ENCODE measurements at places on chromosomes 11 and 22. TPM values are rescaled to one million over a fixed set of nuclear protein-coding genes. Genes with fewer than 3 reads are reported as not detected.

The NKAPD1 gene
- total RNA-seq, result 22.7 TPM

The DCPS gene
- 27.4 TPM for total RNA-seq

The RIC3 gene
- total RNA-seq, result 18.6 TPM

The GRAP2 gene
- 263 TPM for total RNA-seq

The LINC01488 gene
- not detected for total RNA-seq

The CDC42EP2 gene
- total RNA-seq, result 1.7 TPM

GRCh38 chr22:27391092-27391770 lies 410.3 kb downstream of the MN1 start:
- no peaks in the 10 kb centered on the region for H3K36me3 ChIP-seq
- H3K4me3 ChIP-seq, result no peak overlapping the region
- H3K27ac ChIP-seq, result no peak overlapping the region
- peaks cover 2% of the 10 kb centered on the region for H3K4me1 ChIP-seq

DNA sequence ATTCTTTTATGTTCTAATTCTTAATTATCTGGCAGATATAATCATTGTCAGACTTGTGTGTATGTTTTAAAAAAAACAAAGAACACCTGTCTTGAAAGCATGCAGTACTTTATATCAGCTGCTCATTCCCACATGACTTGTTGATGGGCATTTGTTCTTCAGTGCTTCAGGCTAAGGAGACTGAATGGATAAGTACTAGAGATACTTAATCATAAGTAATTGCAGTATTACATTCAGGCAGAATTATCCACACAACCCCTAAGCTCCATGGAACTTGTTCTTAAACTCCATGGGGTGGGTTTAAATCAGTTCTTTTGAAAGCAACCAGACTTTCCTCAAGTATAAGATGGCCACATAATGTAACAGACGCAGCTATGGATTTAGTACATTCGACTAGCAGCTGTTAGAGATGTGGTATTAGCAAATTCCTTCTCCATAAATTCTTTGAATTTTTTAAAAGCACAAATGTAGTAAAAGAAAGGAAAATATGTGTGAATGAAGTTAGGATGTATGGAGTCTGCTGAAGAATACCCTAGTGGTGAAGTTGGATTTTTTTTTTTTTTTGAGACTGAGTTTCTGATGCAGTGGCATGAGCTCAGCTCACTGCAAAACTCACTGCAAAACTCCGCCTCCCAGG lies 3.0 kb downstream of the JAM3 start:
- H3K27me3 ChIP-seq, result peaks cover 49% of the 10 kb centered on the region
- H3K36me3 ChIP-seq, result peaks cover 2% of the 10 kb centered on the region
- H3K27ac ChIP-seq, result no peak overlapping the region
- peaks cover 20% of the 10 kb centered on the region for H3K4me1 ChIP-seq

DNA sequence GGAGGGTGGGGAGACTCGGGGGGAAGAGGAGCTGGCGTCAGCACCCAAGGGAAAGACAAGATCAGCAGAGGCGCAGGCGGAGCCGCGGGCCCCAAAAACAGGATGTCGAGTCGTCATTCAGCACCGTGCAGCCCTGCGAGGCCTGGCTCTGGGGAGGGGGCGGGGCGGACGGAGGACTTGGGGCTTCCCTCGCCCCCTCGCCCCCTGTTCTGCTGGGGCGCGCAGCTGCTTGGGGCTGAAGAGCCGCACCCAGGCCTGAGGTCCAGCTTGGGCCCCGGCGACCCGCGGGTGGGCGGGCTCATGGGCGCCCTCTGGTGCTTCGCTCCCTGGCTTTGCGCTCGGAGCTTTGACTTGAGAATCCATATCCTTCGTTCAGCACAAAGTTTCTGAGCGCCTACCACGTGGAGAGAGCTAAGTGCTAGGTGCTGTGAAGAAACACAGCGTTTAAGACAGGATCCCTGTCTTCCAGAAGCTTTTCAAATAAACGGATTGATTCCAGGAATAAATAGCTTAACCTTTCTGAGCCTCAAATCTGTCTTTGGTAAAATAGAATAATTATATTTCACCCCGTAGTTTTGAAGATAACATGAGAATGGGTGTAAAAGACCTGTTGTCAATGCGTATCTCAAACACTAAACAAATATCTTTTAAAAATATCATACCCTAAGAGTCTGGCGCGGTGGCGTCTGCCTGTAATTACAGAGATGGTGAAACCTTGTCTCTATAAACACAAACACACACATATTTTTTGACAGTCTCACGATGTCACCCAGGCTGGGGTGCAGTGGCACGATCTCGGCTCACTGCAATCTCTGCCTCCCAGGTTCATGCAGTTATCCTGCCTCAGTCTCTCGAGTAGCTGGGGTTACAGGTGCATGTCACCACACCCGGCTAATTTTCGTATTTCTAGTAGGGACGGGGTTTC lies 929 bp upstream of the RHOG start:
- peak; percentile 90 for DNase-seq
- H3K36me3 ChIP-seq, result peaks cover 23% of the 10 kb centered on the region
- H3K4me3 ChIP-seq, result peak overlapping the region; percentile 90
- H3K4me1 ChIP-seq, result peaks cover 40% of the 10 kb centered on the region
- H3K27ac ChIP-seq, result peak overlapping the region; percentile 98
- no peaks in the 10 kb centered on the region for H3K27me3 ChIP-seq

GRCh38 chr22:20599117-20599516 lies 91.7 kb downstream of the MED15 start:
- H3K27me3 ChIP-seq, result peaks cover 6% of the 10 kb centered on the region
- DNase-seq, result no peak
- no peaks in the 10 kb centered on the region for H3K4me1 ChIP-seq
- H3K36me3 ChIP-seq, result no peaks in the 10 kb centered on the region

DNA sequence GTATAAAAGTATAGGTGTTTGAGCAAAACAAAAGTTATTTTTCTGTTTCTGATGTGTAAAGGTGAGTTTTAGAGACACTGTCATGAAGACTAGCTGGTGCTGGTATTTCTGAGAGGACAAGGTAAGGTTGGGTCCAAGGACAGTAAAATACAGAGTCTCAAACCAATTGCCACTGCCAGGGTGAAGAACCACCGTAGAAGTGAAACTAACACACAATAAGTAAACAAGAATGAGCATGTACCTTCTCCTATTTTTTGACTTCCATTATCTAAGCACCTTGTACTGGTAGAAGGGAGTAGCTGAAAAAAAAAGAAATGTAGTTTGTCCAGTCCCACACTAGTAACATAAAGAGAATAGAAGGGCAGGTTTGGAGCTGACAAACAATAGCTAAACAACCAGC lies 117.3 kb downstream of the TTC28 start:
- no peak overlapping the region for H3K27ac ChIP-seq
- H3K27me3 ChIP-seq, result peaks cover 20% of the 10 kb centered on the region
- no peak for DNase-seq
- no peaks in the 10 kb centered on the region for H3K4me1 ChIP-seq
- no peak overlapping the region for H3K4me3 ChIP-seq

GRCh38 chr11:112357488-112357887 lies 96.8 kb upstream of the PLET1 start:
- no peak overlapping the region for H3K4me3 ChIP-seq
- no peak overlapping the region for H3K27ac ChIP-seq
- no peak for DNase-seq
- H3K4me1 ChIP-seq, result no peaks in the 10 kb centered on the region
- H3K27me3 ChIP-seq, result no peaks in the 10 kb centered on the region
- H3K36me3 ChIP-seq, result no peaks in the 10 kb centered on the region

- no peaks in the 10 kb centered on the region for H3K36me3 ChIP-seq
- no peaks in the 10 kb centered on the region for H3K27me3 ChIP-seq
- DNase-seq, result no peak
- H3K4me3 ChIP-seq, result no peak overlapping the region
- no peak overlapping the region for H3K27ac ChIP-seq
Measured at GRCh38 chr11:131511794-131512193, 141.4 kb downstream of the NTM start.

- peaks cover 58% of the 10 kb centered on the region for H3K4me1 ChIP-seq
- peak overlapping the region; percentile 92 for H3K27ac ChIP-seq
Measured at GRCh38 chr11:75350743-75351540, 519 bp downstream of the ARRB1 start.

Data from activated naive CD8-positive, alpha-beta T cell treated with anti-CD3 and anti-CD28 coated beads, Interleukin-2, amount 10 ng/mL, durations not matched to agents 7 days and 5 days (primary cell).